Choroid plexus epithelial cell (primary cell): ENCODE measurements at places on chromosomes 2 and 18.

- no peak for DNase-seq
Observed at GRCh38 chr2:96532641-96533291, 3.8 kb upstream of the ARID5A start.

DNA sequence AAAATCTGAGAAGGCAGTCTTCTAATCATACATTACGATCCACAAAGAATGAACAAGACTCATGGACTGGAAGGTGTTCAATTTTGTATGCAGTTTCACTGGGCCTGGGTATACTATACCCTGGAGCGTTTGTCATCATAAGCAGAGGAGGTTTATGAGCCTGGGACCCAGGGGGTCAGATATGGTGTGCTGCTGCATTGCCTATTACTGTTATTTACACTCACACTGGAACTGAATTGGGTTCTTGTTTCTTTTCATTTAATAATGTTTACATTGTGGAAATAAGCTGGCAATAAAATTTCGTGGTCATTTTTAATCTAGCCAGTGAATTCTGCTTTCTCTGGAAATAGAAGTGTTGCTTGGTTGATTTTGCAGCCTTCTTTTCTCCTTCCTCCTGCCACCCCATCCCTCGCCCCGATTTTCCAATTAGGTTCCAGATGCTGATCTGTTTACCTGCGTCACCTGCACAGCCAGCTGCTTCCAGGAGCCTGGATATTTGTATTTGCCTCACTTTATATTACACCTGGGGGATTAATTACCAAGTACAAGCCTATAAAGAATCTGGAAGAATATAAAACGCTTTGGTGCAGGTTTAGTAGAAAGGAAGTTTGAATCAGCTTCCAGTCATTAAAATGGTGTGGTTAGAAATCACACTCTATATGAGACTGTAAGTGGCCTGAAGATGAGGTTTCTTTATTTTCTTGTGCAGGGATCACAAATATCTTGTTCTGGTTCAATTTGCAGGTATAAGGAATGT is 234.4 kb downstream of the SOCS6 start:
- DNase-seq, result no peak

DNA sequence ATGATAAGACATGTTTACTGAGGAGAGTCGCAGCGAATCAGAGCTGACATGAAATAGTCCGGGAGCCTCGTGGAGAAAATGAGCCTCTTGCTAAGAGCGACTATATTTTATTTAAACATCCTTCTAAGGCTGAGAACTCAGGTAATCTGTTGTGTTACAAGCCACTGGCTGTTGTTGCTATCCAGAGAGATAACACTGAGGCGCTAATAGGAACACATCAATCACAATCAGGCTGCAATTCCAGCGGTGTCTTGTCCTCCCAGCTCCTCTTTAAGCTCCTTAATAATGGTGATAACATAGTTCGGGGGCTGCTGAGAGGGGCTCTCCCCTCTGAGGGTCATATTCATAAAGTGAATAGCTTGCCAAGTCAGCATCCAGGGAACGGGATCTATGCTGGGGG is 95.1 kb downstream of the INSIG2 start:
- DNase-seq, result no peak

GRCh38 chr2:6073191-6074088 is 381.3 kb downstream of the SOX11 start:
- peak; percentile 75 for DNase-seq

DNA sequence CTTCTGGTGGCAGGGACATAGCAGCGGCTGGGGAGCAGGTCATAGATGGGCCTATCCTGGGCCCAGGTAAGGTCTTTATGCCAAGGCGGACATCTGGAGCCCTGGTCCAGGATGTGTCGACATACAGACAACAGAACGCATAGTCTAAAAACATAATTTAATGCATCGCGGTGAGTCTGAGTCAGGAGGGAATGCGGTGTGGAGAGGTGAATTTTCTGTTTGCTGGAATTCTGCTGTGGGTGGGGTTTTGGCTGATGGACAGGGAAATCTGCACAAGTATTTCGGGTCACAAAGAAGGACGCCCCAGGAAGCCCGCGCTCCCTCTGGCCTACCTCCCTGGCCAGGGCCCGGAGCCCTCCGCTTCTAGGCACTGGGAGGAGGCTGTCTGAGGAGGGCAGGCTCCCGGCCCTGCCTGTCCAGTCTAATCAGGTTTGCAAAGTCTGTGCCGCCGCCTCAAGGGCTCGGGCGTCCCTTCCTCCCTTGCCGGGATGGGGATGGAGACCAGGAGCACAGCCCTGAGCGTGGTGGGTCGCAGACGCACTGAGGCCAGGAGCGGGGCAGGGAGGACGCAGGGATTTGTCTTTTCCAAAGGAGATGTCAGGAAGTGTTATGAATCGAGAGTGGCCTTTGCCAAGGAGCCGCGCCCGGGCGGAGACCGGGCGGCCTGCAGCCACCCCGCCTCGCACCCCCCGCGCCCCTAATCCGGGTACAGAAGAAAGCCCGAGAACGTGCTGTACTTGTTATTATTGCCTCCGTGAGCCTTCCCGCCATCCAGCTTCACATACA is 2.3 kb downstream of the C1QL2 start:
- DNase-seq, result no peak

DNA sequence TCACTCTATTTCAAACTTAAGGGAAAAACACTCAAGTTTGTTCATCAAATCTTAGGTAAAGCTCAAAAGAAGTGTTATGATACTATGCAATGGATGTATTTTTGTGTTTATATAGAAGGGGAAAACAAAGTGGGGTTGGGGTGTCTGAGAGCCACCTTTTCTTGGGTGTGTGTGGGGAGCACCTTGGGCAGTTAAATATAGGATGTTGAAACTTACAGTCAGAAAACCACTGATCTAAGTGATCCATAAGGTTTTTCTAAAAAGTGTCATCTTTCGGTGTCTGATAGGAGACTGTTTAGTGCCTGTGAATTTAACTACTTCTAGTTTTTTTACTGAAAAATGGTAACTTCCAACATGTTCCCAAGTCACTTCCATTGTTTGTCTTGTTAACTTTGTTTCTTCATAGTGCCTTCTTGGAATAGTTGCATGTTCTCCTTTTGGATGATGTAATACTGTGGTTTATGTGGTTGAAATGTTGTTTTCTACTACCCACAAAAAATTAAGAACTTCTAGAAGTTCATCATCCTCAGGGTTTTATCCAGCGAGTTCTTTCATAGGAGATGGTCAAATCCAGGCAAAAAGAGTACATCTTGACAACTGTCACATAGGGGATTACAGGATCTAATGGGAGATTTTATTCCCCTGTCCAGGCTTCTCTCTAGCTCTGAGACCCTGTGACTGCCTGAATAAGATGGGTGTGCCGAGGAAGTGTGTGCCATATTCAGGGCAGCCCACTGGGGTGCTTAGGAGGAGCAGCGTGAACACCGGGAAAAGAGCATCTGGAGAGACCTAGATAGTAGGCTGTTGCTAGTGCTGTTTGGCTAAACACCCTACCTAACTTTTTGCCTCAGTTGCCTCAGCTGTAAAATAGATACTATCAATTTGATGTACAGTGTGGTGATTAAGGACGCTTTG is 46.2 kb downstream of the CAB39 start:
- DNase-seq, result peak; percentile 90

- DNase-seq, result peak; percentile 90
Observed at GRCh38 chr2:186641807-186642321, 52.0 kb upstream of the FAM171B start.

- DNase-seq, result peak; percentile 35
Observed at GRCh38 chr2:9310798-9311197, 104.2 kb downstream of the ASAP2 start.

GRCh38 chr2:236706803-236707202 is 137.2 kb downstream of the ACKR3 start:
- DNase-seq, result no peak

DNA sequence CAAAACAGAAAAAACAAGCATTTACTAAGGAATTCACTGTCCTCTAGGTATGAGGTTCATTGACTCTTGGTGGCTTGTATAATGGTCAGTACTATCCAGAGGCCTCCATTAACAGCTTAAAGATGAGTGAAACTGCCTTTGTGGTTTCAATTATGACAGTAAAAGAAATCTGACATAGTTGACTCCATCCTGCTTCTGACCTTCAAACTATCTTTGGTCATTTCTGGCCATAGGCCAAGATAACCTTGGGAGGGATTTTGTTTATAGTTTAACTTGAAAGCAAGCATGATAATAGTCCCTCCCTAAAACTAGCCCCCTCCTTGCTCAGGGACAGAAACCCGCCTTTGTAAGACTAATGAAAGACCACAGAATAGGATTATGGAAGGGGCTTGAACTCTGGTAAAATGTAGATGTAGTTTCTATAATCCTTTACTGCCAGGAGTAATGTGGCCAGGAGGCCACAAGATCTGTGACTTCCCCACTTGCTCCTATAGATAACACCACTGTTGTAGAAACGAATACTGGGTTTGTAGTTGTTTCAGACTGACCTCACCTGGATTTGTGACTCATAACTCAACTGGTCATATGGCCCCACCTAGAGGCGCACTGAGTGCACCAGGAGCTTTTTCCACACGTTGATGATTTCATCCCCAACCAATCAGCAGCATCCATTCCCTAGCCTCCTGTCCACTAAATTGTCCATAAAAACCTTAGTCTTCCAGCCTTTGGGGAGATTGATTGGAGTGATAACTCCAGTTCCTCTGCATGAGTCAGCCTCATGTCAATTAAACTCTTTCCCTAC is 8.6 kb upstream of the PLEKHM3 start:
- DNase-seq, result peak; percentile 68

DNA sequence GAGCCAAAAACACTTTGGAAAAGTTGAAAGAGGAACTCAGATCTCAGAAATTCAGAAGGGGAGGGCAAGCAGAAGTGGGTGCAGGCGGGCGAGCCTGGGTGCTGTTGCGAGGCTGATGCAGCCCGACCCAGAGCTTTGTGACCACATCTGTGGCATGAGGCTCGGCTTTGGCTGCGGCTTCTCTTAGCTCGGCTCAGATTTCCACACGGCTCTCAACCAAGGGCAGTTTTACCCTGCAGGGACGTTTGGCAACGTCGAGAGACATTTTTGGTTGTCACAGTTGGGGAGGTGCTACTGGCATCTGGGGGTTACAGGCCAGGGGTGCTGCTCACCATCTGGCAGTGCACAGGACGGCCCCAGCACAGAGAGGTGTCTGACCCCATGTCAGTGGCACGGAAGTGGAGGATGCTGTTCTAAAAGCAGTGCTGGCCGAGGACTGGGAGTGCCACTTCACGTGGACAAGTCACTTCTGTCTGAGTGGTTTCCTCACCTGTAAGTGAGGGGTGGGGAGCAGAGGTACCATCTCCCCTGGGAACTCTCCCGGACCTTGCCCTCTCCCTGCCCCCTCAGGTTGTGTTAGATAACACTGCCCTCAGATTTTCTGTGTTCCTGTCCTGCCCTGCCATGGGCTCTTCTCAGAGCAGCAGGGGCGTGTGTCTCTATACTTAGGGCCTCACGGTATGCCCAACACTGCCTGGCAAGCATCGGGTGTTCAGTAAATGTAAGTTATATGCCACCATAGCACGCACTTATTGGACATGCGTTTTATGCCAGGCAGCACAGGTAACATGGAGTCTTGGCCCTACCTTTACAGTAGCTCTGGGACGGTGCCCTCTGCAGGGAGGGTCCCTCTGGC is 48.7 kb upstream of the FAHD2A start:
- no peak for DNase-seq

GRCh38 chr2:82023710-82024109 is 1719.2 kb upstream of the LRRTM1 start:
- no peak for DNase-seq

DNA sequence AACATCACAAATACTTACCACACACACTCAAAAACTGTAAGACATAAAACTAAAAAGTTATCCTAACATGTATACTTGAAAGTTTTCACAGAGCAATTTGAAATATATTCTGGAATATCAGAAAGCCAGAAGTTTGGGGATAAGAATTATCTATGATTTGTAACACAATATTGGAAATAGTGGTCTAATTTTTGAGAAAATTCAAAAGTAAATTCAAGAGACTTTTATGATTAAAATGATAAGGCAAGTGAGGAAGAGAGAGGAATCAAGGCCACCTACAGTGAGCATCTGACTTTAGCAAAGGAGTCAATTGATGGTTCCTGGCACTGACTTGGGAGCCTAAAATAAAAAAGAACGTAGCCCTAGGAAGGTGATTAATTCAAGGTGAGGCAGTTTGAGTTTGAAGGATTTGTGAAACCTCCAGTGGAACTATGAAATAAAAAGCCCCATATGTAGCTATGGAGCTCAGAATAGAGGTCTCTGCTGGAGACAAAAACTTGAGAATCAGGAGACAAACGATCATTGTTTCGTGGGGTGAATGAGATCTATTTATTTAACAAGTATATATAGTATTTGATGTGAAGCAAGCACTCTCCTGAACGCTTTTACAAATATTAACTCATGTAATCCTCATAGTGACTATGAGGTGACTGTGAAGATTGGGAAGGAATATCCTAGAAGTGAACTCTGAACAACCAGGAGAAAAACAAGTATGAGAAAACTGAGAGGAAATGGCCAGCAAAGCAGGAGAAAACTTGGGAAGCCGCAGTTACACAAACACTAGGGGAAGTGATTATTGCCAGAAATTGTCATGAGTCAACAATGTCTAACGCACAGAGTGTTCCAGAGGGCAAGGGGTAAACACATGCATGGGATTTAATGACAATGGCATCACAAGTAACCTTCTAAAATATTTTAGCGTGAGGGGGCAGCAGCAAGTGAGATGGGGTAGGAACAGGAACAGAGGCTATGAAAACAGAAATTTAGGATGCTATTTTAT is 12.8 kb downstream of the TFPI start:
- DNase-seq, result peak; percentile 95

GRCh38 chr2:120887320-120887697 is 151.6 kb downstream of the GLI2 start:
- DNase-seq, result no peak

DNA sequence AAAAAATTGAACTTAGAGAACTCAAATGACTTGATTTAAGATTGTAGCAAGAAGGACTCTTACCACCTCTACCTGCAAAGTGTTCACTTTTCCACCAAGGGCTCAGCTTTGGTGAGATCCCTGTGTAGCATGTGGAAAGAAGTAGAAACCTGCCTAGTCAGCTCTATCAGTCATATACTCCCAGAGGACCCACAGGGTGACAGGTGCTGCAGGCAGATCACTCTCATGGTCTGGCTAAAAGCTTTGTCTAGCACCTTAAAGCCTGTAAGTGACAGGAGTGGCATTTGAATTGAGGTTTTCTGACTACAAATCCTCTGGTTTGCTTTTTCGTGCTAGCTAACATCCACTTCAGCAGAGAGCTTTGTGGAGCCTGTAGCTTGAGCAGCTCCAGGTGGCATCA is 18.7 kb upstream of the NEMP2 start:
- DNase-seq, result no peak

DNA sequence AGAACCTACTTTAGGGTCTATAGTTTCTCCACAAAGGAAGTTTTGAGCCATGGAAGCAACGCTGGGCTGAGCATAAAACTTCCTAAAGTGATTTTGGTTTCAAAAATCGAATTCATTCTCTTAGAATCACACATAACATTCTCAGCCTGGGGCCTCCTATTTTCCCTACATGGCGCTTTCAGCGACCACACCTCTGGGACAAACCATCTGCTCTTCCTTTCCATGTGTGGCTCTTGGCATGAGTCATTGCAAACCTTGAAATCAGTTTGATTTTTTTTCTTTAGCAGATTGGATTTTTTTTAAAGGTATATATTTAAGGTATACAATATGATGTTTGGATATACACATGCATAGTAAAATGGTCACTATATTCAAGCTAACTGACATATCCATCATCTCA is 72.5 kb upstream of the APCDD1 start:
- no peak for DNase-seq
